NCI-H1694 treated with DMSO at 0.1 percent for 48 hours (cell line): ENCODE measurements at places on chromosomes 13 and 19.

- DNase-seq = no peak
Observed at GRCh38 chr19:18263324-18264136, 10.7 kb downstream of the IQCN start.

DNA sequence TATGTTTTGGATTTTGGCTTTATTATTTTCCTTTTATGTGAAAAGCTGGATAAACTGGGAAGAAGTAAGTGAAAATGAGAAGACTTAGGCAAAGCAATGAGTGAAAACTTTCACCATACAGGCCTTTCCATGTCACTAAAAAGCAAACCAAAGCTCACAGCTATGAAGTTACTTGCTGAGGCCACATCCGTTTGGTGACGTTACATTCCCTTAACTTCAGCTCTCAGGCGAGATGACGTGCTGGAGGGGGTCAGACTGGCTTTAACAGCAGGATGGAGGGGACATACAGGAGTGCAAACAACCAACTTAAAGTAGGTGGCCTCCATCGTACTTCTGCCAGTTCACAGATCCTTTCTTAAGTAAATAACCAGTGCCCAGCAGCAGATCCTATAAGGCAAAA, 522.3 kb downstream of the MYO16 start:
- no peak for DNase-seq

DNA sequence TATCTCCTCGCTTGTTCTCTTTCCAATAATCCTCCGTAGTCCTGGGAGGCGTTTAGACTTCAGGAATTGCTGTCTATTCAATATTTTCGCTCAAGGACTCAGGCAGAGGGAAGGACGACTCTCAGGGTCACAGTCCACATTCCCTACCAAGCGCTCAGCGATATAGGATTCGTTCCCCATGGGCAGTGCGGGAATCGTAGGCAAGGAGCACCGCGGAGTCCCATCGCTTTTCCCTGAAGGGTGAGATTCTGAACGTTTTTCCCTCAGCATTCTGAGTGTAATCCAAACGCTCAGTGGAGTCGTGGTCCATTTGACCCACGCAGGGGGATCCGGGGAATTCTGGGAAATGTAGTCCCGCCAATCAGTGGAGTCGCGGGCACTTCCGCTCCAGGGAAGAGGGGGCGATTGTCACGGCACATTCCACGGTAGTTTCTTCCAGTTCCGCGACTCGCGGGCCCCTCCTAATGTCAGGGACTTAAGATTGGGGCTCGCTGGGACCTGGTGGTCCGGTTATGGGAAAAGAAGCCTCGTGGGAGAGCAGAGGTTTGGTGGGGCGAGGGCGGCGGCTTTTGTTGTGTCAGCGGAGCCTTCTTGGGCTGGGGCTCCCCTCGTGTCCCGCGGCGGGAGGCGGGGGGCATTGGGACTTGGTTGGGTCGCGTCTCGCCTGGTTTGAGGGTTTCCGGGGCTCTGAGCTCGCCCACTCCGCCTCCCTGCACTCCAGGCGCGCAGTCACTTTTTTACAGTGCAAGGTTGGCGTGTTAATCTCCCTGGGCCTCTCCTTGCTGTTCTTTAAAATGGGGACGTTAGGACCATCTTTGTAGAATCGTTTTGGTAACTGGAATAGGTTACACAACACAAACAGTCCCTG, at the start of gene ZNF234:
ZNF234 (plus strand) TSS at position 364 of the 868 bp plus-strand sequence. CDS start 3,079 bp downstream, outside the sequence.
- peak; percentile 44 for DNase-seq

- DNase-seq = no peak
Observed at GRCh38 chr13:105552078-105552477, 983.4 kb downstream of the EFNB2 start.

DNA sequence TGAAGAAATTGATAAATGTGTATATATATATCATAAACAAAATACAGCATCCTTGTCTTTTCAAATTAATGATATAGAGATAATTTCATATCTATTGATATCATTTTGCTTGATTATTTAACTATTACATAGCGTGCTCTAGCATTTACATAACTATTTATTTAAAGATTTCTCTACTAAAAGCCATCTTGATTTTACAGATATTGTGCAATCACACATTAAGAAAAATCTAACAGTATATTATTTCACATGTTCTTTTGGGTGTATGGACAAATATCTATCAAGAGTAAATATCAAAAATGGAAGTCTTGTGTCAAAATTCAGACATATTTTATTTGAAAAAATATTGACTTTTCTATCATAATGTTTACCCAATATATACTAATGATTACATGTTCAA, 966.8 kb downstream of the SLITRK5 start:
- DNase-seq = no peak

- no peak for DNase-seq
Observed at GRCh38 chr13:46170268-46170667, 11.7 kb downstream of the LCP1 start.

DNA sequence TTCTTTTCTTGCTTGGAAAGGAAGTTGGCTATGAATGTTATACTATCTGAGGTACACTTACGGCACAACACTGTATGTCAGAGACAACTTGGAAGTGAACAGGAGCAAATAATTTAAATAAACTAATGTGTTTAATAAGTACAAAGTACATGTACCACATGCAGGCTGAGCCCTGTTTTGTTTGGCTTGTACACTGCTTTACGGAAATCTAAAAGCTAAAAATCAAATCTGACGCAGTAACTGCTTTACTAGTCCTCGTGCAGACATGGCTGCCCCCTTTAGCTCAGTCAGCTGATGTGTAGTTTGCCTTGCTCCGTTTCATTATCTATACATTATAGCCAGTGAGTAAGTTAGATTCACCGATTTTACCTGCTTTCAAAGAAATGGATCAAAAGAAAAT, 36.5 kb downstream of the TDRD3 start:
- DNase-seq = no peak

DNA sequence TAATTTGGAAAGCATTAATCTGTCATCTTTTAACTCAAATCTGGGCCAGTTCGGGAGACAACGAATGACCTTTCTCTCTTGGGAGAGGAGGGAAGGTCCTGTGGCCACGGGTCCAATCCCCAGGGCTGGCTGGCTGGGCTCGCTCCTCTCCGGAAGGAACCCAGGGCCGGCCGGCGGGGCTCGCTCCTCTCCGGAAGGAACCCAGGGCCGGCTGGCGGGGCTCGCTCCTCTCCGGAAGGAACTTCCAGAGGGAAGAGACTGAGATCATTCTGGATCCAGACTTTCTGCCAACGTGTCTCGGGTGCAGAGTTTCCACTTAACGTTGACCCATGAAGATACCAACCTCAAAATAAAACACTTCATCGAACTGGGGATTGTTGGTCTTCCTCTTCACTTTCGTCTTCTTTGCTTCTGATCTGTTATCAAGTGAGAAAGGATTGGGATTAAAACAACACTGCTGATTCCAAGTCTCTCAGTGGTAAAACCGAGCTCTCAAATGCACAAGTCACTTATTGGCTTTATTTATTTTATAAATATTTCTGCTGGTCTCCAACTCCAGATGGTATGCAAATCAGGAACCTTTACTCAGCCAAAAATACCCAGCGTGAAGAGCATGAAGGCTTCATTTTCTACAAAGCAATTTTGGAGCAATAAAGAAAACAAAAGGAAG, 53.3 kb upstream of the C13orf46 start:
- DNase-seq = no peak

DNA sequence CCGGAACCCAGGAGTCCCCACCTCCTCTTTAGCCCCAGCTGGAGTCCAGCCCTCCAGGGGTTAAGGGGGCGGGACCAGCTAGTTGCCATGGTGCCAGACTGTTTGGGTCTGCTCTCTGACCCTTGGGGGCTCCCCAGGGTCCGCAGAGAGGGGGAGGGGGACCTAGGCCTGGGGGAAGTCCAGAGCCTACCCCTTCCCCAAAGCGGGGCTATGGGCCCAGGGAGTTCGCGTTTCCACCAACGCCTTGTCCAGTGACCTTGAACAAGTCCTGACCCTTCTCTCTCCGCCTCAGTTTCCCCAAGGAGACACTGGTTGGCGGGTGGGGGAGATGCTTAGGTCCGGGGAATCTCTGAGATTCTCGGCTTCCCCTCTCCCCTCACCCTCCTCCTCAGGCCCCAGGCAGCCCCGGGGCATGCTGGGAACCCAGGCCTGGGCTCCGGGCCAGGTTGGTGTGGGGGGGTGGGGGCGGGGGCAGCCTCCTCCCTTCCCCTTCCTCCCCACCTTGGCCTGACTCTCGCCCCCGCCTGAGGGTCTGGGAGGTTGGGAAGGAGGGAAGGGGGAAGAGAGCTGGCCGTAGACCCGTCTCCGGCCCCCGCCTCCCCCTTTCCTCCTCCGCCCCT, 2.6 kb upstream of the SPACA6 start:
- peak; percentile 28 for DNase-seq

DNA sequence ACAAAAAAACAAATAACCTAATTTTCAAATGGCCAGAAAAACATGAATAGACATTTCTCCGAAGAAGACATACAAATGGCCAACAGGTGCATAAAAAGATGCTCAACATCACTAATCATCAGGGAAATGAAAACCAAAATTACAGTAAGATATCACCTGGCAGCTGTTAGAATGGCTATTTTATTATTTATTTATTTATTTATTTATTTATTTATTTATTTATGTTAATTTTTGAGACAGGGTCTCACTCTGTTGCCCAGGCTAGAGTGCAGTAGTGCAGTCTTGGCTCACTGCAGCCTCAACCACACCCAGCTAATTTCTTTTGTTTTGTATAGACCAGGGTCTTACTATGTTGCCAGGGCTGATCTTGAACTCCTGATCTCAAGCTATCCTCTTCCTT, 27.1 kb upstream of the LATS2 start:
- no peak for DNase-seq

DNA sequence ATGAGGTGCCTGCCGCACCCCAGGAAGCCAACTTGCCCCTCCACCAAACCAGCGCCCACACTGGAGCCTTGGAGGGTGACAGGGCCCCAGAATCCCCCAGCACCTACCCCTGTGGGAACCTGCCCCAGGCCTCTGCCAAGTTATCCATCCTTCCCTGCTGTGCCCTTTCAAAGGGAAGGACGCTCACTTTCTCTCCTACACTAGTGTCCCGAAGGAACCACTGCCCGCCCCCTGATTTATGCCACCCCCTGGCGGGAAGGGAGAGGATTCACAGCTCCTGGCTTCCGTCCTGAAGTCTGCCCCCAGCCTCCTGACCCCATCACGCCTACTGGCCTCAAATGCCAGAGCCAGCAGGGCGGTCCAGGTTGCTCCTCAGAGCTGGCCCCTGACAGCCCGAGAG, 1.4 kb downstream of the EVI5L start:
- DNase-seq = no peak

DNA sequence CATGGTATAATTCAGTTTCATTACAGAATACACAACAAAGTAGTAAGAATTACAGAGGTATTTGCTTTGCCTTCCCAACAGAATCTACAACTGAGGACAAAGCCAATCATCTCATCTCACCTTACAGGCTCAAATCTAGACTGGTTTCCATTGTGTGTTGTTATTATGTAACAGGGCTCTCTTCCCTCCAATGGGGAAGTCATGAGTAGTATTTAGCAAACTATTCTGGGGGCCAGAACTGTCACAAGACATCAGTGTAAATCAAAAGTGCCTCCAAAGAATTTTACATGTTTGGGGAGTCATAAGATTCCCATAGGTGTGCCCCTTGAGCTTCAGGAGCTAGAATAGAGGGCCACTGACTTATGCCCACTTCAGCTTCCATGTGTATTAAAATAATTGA, 187.0 kb upstream of the EDNRB start:
- DNase-seq = no peak

DNA sequence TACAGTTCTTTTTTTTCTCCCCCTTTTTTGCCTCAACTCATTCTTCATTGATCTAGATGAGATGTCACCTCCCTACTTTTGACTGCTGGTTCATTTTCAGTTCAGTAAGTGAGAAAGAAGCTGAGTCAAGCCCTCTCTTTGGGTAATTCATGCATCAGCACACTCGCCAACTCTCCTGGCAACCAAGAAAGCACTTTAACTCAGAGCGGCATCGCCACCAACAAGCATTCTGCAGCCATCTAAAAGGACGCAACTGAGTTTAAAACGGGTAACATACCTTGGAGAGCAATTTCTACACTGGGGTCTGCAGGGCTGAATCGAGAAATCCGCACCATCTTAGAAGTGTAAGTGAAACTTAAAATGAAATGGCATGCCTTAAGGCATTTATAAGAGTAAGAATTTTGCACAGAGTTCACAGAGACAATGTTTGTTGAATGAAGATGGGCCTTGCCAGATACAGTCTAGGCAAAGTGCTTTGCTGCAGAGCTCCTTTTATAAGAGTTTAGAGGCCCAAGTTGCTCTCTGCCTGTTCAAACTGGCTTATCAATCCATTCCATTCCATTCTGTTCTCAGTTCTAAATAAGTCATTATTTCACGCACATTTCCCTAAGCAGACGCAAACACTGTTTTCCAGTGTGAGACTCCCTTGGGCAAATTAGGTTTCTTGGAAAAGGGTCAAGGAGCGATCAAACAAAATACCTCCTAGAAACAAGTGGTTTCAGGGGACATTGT, 338.0 kb downstream of the ENOX1 start:
- no peak for DNase-seq

DNA sequence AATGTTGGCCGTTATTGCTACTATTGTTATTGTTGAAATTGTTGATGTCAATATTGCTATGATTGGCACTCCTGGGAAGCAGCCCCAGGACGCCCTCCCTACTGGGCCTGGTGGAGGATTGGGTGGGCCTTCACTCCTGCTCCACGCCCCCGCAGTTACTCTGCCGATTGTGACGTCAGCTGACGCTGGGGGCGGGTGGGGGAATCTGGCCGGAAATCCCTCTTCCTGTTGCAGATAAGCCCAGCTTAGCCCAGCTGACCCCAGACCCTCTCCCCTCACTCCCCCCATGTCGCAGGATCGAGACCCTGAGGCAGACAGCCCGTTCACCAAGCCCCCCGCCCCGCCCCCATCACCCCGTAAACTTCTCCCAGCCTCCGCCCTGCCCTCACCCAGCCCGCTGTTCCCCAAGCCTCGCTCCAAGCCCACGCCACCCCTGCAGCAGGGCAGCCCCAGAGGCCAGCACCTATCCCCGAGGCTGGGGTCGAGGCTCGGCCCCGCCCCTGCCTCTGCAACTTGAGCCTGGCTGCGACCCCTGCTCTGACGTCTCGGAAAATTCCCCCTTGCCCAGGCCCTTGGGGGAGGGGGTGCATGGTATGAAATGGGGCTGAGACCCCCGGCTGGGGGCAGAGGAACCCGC, at the start of gene ETV2:
ETV2 (plus strand) TSS at position 231 of the 637 bp plus-strand sequence. CDS start 716 bp downstream, outside the sequence.
- no peak for DNase-seq

- DNase-seq = no peak
Observed at GRCh38 chr19:9936326-9937000, at the start of gene OLFM2. Gene OLFM2 (minus strand): TSS chr19:9936515. CDS start chr19:9936366, 149 bp downstream.

GRCh38 chr13:113651511-113652403, 6.2 kb downstream of the ATP4B start:
- DNase-seq = no peak

- no peak for DNase-seq
Observed at GRCh38 chr19:46959894-46960556, 59.6 kb upstream of the NPAS1 start.

DNA sequence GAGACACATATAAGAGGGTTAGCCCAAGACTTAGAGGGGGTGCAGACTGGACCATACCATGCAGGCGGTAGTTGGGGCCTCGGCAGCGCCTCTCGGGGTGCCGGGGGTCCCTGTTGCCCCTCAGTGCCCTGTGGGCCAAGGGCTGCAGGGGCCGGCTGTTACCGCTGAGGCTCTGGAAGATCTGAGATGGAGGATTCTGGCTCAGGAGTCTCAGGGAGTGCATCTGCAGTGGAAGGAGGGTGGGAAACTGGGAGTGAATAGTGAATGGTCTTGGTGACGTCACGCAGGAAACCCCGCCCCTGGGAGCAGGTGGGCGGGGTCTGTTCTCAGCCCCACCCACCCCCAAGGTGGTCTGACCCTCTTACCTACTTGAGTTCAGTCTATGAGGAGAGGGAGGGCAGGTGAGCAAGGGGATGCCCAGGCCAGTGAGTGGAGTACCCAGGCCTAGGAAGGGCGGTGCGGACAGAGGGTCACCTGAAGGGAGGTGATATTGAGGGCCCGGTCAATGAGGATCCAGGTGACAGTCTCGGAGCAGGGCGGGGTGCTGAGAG, 1.7 kb upstream of the DBP start:
- DNase-seq = no peak

- no peak for DNase-seq
Observed at GRCh38 chr13:107067381-107067780, 499.4 kb upstream of the ARGLU1 start.
